ENCODE measurements at places on chromosomes 2 and 18.

DNA sequence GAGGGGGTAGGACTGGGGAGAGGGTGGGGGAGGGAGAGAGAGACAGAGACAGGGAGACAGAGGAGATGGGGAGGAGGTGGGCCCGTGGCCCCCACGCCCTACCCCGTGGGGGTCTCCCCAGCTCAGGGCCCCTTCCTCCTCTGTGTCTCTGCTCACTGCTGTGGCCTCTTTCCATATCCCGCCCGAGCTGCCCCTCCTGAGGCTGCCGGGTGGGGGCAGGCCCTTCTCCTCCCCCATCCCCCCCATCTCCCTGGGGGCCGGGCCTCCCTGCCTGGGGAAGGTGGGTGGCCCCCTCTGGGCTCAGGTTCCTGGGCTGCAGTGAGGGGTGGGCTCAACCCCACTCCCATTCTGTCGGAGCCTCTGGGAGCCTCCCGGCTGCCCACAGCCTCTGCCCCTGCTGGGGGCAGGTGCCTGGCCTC is 332 bp upstream of the PDCD1 start:
- no peak for DNase-seq

DNA sequence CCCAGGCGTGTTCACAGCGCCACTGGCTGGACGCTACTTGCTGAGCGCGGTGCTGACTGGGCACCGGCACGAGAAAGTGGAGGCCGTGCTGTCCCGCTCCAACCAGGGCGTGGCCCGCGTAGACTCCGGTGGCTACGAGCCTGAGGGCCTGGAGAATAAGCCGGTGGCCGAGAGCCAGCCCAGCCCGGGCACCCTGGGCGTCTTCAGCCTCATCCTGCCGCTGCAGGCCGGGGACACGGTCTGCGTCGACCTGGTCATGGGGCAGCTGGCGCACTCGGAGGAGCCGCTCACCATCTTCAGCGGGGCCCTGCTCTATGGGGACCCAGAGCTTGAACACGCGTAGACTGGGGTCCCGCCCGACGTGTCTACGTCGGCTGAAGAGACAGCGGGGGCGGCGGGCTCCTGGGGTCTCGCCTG is 891 bp upstream of the KHK start:
- DNase-seq: peak; percentile 11

GRCh38 chr2:240914645-240915525 is 8.7 kb downstream of the CROCC2 start:
- no peak for DNase-seq

GRCh38 chr2:132593171-132593570 is 76.8 kb downstream of the LYPD1 start:
- no peak for DNase-seq

DNA sequence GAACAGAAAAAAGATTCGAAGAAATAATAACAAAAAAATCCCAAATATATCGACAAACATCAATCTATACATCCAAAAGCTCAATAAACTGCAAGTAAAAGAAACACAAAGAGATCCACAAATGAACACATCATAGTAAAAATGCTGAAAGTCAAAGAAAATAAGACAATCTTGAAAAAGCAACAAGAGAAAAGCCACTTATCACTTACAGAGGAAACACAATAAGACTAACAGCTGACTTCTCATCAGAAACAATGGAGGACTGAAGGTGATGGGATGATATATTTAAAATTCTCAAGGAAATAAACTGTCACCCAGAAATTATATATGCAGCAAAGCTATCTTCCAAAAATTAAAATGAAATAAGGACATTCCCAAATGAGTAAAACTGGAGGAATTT is 140.3 kb downstream of the NDUFA10 start:
- DNase-seq: no peak

- no peak for DNase-seq
Observed at GRCh38 chr2:177239932-177240630, 24.4 kb downstream of the NFE2L2 start.

DNA sequence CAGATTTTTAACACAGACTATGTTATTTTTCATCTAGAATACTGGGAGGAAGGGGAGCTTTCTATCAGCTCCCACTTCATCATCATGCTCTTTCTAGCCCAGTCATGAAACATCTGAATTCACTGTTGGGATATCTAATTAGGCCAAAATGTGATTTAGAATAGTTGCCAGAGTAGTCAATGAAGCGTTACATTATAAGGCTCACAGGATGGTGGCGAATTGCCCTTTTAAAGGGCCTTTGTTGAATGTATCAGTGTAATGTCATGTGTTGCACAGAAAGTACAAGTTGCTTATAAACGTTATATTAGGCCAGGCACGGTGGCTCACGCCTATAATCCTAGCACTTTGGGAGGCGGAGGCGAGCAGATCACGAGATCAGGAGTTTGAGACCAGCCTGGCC is 45.6 kb downstream of the PDE1A start:
- DNase-seq: no peak

DNA sequence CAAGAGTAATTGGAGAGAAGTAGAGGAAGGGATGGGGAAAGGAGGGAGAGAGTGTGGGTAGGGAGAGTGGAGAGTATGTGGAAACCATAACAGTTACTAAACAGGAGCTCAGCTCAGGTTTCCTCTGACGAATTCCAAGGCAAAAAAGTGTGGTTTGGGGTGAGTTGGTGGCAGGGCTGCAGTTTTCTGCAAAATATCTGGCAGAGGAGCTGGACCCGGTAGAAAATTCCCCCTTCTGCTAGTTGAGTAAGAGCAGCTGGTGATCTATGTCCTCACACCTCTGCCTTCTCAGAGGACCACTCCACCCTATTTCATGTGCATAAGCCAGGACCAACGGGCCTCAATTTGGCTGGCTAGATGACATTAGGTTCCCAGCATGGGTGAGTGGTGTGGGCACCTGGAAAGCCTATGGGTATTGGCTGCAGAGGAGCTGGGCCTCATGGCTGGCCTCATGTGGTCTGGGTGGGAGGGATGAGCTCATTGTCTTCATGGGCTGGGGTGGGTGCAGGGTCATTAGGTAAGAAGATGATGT is 13.2 kb downstream of the NRP2 start:
- no peak for DNase-seq

DNA sequence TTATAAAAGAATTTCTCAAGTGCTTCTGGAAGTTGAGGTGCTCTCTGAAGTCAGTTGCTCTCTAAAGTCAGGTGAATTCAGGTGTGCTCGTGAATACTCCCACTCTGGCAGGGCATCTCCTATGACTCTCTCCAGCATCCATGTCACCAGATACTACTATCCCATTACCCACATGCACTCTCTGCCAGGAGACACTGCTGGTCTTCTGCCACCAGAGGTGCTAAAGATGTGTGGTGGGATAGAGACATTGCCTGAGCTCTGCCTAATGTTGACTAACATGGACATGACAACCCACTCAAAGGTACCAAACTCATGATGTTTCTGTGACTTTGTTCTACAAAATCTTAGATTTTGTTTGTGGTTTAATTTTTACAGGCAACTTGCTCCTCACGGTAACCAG is 106.4 kb upstream of the HNRNPA3 start:
- DNase-seq: no peak

- DNase-seq: no peak
Observed at GRCh38 chr2:142966284-142966683, 88.8 kb downstream of the KYNU start.

DNA sequence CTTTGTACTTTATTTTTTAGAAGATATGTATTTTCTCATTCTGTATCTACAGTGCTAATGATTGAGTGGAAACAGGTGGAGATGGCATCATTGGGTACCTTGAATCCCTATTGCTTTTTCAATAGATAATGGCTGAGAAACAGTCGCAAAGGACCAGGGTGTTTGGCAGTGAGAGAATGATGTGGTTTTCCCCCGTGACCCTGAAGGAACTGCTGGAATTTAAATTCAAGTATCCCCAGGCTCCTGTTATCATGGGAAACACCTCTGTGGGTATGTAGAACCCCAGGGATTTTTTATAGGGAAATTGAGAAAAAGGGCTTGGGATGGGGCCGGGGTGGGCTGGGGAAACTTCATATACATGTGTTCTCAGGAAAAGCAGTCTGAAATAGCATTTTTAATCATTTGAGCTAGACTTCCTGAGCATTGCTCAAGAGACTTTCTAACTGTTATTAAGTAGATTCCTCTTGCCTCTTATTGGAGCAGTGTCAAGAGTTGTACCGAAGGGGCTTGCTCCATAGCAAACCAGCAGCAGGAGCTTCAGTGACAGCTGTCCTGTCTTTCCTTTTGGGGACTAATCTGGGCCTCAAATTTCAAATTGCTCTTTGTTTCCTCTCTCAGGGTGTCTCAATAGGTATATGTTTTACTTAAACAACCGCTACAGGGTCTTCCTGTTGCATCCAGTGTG is 18.9 kb downstream of the AOX1 start:
- no peak for DNase-seq

- peak; percentile 78 for DNase-seq
Observed at GRCh38 chr2:136497709-136498108, 267.6 kb upstream of the THSD7B start.

DNA sequence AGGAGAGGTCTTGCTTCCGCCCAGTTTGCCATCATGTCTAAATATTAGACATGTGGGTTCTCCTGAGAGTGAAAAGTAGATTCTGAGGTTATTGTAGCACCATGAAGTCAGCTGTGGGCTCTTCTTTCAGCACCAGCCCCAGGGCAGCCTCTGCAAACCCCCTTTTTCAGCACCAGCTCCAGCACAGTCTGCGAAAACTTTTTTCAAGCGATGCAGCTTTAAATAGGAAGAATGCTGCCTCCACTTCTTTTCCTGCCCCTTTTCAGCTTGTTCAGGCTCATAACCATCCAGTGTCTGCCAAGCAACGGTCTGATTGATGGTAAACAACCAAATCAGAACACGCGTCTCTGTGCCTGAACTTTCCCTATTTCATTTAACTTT is at the start of gene COL5A2:
Gene COL5A2, minus strand, starts transcription at position 192 of the 381 bp plus-strand sequence. Its CDS starts 157 bp downstream, at position 35.
- DNase-seq: no peak

GRCh38 chr2:139378373-139378772 is 598.2 kb upstream of the NXPH2 start:
- no peak for DNase-seq

DNA sequence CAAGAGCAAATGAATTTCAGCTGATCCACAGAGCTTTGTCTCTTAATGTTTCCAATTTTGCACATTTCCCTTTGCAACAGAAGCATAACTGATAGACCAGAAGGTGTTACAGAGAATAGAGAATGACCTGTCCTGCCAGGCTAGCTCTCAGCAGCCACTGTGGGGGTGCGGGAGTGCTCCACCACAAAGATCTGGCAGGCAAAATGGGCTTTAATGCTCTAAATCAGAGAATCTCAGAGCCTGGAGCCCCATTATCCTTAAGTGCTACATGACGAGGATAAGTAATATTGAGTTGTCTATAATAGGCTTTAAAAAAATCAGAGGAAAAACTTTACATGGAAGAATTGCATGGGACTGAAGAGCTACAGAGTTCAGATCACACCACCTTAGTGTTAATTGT is 245.7 kb downstream of the PDE11A start:
- no peak for DNase-seq

DNA sequence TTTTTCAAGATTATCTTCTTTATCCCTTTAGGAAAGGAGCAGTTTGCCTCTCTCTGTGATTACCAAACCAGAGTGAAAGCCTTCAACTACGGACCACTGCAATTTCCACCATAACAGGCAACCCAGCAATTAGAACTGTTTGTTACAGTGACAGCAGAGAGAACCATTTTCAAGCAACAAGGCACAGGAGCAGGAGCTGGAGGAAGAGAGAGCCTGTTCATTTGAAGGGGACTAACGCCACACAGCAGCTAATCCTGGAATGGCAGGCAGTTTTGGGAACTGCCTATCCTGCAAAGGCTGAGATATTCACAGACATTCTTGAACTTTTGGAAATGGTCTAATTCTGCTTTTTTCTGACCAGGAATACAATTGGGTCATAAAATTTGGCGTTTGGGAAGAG is 1541.9 kb upstream of the PIK3C3 start:
- peak; percentile 10 for DNase-seq

DNA sequence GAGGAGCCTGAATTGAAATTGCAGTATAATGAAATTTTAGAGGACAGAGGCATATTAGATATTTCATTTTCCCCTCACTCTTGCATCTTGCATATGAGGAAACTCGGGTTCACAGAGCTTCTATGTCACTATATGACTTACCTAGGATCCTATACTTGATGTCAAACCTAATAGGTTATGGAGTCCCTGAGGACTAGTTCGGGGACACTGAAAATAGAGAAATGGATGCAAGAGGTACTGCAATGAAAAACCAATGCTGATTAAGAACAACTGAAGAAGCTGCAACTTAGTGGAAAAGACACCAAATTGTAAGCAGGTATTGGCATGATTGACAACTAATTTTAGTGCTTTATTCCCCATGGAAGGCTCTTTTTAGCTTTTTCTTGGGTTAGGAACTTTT is 210.1 kb downstream of the IKZF2 start:
- no peak for DNase-seq

DNA sequence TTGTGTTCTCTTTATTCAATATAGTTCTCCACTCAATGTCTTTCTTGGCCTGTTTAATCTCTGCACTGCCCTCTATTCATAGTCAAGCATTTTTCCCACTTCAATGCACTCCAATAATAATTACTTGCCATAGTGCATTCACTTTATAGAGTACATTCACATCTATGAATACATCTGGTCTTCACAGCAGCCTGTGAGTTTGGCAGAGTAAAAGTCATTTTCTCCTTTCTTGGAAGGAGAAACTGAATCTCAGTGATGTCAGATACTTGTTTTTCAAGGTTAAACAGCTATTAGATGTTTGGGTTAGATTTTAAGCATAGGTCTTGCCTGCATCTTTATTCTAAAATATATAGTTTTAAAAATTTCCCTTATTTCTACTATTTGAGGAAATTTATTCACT is 373.2 kb downstream of the TRIB2 start:
- DNase-seq: no peak

DNA sequence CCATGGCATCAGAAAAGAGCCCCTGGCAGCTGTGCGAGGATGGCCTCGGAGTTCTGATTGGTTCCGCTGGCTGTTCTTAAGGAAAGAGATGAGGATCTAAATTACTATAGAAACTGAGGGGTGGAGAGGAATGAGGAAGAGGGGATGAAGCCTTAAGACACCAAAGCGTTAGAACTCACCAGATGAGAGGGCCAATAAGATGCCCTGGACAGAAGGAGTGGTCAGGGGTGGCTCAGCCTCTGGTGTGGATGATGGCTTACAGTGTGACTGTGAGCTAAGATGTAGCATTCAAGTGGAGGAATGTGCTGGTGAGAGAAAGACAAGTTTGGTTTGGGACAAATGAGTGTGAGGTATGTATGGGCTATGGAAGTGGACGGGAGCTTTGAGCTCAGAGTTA is 97.8 kb downstream of the ZFP36L2 start:
- DNase-seq: no peak

GRCh38 chr2:195671563-195671962 is 14.5 kb downstream of the SLC39A10 start:
- no peak for DNase-seq

DNA sequence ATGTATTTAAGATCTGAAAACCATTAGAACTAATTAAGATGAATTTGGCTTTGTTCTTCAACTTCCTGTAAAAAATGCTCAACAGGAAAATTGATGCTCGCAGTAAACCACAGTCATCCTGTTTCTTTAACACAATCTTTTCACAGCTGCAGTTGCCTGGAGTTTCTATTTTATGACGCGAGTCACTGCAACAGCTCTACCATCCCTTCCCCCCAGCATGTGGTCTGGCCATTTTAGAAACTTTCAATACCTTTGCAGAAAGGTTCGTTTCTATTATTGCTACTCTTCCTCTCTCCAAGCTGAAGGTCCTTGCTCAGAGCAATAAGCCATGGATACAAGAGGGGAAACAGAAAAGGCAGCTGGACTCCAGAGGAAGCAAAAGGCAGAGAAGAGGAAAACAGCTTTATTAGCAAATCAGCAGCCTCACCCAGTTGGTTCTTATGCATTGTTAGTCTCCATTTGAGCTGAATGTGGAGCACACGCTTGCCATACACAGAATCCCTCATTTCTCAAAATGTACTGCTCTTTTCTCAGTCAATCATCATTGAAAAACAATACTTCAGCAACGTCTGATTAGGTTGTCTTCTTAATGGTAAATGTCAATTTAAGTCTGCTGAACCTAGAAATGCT is 3.9 kb downstream of the WIPF1 start:
- no peak for DNase-seq
